T-helper 22 cell (primary cell): ENCODE measurements at places on chromosomes 4 and X.

DNA sequence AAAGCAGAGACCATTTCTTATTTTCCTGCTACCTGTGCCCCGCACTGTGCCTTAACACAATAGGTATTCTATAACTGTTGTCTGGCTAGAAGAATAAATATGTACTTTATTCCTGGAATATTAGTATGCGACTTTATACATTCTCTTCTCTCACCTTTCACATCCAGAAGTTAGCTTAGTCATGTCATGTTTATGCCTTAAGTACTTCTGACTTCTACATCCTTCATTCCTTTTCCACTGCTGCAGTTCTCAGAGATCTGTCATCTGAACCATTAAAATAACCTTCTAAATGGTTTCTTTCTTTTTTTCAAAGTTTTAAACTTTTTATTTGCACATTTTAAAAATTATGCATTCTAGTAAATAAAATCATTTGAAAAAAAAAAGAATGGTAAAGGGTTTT is 34.4 kb downstream of the KIF4A start:
- no peak for DNase-seq

DNA sequence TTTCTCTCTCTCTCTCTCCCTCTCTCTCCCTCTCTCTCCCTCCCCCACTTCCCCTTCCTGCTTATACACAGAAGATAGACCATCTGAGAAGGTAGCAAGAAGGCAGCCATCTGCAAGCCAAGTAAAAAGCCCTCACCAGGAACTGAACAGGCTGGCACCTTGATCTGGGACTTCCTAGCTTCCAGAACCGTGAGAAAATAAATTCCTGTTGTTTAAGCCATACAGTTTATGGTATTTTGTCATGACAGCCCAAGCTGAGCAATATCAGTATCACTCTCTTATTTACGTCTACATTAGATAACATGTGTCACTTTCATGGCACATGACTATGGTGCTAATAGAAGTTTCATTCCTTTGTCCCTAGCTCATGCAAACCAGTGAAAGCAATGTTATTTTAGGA is 581.1 kb downstream of the INPP4B start:
- no peak for DNase-seq

DNA sequence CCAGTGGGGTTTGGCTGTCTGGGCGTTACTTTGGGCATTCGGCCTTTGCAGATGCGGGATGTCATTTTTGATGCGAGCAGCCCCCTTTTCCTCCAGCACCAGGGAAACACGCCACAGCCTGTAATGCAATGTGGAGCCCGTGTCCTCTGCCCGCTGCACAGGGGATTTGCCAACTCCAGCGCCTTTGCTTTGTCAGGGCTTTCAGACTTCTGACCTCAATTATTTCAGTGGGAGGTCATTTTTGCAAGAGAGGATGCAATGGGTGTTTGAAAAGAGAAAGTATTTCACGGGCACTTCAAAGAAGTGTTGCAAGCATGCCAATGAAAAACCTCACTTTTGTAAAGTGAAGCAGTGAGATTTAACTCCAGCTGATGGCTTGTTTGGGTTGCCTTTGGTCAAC is 11.5 kb downstream of the CLCN4 start:
- no peak for DNase-seq

GRCh38 chr4:125125276-125125675 is 189.5 kb upstream of the FAT4 start:
- DNase-seq, result no peak

GRCh38 chr4:83701041-83701440 is 165.1 kb downstream of the GPAT3 start:
- DNase-seq, result no peak

DNA sequence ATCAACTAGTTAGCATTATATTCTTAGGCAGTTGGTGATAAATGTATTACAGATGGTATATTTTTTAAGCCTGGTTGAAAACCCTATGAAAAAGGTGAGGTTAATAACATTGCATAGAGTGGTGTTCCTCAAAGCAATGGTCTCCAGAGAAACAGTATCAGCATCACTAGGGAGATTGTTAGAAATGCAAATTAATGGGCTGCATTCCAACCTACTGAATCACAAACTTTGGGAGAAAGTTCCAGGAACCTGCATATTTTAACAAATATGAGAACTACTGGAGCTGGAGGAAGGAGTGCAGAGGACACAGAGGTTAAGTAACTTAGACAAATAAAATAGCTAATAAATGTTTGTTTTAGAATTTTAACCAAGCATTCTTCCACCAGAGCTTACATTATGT is 166.9 kb upstream of the PCDH10 start:
- DNase-seq, result no peak

GRCh38 chr4:123469245-123469644 is 72.7 kb downstream of the SPRY1 start:
- DNase-seq, result no peak

DNA sequence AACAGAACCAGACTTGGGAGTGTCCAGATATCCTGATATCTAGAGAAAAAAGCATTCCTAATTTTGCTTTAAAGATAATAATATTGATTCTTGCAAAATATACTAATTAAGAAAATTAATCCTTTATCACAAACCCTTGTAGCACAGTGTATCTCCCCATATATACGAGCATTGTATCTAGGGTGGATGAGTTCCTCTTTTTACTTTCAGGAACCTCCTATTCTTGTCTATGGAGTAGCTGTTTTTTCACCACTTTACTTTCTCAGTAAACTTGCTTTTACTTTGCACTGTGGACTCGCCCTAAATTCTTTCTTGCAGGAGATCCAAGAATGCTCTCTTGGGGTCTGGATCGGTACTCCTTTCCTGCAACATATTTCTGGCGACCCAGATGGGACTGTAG is 103.9 kb downstream of the GLUD2 start:
- DNase-seq, result no peak

GRCh38 chrX:81174286-81174685 is 27.4 kb downstream of the HMGN5 start:
- no peak for DNase-seq

DNA sequence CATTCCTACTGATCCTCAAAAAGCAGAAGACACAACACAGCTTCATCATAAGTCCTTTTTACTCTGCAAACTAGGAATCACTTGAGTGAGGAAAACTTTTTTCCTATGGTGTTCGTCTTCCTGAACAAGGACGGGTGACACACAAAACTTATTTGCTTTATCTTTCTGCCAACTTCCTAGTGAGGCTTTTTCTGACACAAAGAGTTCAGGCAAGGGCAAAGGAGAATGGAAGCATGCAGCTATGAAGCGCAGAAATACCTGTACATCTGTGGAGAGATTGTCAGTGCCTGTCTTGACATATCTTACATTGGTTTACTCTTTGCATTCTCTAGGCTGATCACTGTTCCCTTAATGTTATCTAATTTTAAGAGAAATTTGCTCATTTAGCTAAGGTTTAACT is 548.0 kb upstream of the IGFBP7 start:
- DNase-seq, result no peak

- DNase-seq, result no peak
These were observed 62.3 kb upstream of the PGRMC2 start for GRCh38 chr4:128349921-128350320.

GRCh38 chr4:7420661-7421040 is 14.1 kb downstream of the PSAPL1 start:
- no peak for DNase-seq

DNA sequence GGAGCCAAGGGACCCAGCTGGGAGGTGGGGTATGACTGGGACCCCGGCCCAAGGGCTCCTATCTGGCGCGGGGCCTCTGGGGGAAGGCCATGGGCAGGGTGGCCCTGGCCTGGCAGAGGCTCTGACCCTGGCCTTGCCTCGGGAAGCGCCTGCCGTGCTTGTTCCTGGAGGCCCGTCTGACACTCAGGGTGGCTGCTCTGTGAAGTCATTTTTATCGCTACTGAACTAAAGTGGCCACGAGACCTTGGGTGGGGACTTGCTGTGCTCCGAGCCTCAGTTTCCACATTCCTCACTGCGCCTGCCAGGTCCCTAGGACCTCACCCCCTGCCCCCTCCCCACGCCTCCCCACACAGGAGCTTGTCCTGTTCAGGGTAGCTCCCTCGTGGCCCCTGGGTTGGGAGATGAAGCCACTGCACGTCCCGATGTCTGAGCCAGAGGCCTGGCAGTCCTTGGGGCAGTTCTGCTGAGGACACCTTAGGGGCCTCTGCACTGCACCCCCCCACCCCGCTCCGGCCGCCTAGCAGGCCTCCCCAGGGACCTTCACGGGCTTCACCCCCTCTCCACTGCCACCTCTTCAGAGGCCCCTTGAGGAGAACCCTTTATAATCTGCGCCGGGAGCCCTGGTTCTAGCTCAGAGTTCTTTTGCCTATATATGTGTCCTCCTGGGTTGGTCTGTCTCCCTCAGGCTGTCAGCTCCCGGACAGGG is 639 bp upstream of the SORCS2 start:
- DNase-seq, result no peak

- no peak for DNase-seq
These were observed 216.4 kb upstream of the GYPA start for GRCh38 chr4:144356941-144357381.

GRCh38 chr4:55865228-55865806 is 11.9 kb downstream of the EXOC1 start:
- no peak for DNase-seq

- DNase-seq, result no peak
These were observed at the start of gene TRO for GRCh38 chrX:54920610-54921426. Gene TRO, plus strand, starts transcription at chrX:54920824. Its CDS starts 1,423 bp downstream, at chrX:54922247.

DNA sequence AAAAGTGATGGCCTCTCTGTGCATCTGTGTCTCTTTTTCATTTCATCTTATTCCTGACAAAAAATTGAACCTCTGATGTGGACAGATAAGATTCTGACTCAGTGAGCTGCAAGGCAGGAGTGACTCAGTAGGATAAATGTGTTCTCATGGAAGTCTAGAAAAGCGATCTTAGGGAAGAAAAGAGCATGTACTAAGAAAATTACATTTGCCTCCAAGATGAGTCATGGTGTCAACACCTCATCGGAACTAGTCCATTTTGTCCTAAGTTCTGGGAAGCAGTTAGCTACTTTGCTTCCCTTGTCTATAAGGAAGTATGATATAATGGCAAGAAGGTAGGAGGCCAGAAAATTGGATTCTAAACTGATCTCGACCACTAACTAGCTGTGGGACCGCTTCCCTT is 83.5 kb upstream of the AFF2 start:
- DNase-seq, result no peak

DNA sequence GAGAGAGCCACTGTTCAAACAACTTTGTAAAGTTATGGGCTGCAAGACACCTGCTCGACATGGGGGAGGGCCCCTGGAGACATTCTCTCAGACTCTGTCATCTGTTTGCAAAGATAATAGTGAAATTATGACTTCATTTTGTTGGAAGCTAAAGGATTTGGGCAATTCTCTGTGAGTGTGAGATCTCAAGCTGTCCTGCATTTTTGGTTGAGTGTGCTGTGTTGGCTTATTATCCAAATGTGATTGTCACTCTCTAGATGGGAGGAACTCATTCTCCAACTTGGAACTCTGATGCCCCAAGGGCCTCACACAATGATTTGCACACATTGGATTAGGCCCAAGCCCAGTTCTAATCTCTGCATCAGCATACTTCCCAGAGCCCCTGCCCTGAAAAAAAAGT is 63.7 kb downstream of the STK32B start:
- no peak for DNase-seq

DNA sequence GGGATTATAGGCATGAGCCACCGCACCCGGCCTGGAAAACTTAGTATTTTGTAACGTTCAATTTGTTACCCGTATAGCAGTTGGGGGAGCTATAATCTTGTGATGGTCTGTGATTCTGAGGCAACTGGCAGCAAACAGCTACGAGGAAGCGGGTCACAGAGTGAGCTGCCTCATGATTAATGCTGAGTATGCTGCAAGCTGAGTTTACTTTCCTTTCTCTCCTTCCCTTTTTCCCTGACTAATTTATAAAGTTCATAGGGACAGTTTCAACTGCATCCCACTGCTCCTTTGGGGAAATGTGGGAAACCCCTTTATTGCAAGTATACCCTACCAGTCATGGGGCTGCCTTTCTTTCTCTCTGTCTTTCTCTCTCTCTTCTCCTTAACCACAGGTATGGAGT is 17.7 kb upstream of the ELOVL6 start:
- no peak for DNase-seq

- DNase-seq, result no peak
These were observed 391.5 kb downstream of the SPOCK3 start for GRCh38 chr4:166842795-166843261.

DNA sequence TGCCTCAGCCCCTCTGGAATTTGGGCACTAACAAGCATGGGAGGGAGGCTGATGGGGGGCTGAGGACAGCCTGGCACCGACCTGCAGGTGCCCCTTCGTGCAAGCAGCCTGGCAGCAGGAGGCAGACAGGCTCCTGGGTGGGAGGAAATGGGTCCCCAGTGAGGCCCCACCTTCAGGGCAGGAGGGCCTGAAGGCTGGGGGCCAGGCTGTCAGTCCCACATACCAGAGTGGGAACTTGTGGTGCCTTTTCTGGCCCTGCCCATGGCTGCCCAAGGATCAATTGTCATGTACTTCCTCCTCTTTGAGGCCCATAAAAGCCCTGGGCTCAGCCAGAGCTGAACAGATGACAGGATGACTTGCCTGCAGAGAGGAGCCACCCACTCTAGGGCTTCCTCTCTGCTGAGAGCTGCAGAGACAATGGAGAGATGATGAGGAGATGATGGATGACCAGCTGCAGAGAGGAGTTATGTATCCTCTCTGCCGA is 141.0 kb downstream of the PDHA2 start:
- no peak for DNase-seq

DNA sequence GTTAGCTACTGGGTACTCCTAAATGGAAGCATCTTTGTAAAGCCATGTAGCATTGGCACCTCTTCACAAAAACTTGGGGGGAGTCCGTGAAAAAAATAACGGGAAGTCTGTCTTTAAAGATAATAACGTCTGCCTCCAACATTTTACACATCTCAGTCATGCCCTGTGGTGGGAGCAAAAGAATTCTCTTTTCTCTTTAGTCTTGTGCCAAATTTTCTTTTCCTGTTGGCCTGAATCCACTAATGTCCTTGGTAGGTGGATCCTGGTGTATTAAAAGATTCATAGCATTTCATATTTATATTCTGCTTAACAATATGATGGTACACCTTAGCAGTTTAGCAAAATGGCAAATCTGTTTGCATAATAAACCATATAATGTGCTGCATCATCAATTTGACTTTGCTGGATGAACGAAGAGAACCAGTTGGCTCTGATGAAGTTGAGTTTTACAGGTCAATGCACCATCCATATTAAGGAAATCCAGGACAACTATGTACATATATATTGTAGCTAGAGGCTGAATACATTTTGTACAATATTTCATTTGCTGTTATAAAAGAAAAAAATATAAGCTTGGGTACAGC is 746.4 kb upstream of the MAGEB2 start:
- no peak for DNase-seq

- peak; percentile 53 for DNase-seq
These were observed at the start of gene TMEM154 for GRCh38 chr4:152679414-152680281. Gene TMEM154, minus strand, starts transcription at chr4:152679997. Its CDS starts 64 bp downstream, at chr4:152679933.

GRCh38 chr4:74632634-74633033 is 161.7 kb downstream of the BTC start:
- no peak for DNase-seq

- DNase-seq, result no peak
These were observed 174.0 kb downstream of the ADAM29 start for GRCh38 chr4:175092114-175092513.

GRCh38 chr4:187965726-187966125 is 29.8 kb upstream of the ZFP42 start:
- DNase-seq, result no peak
